Renal cortical epithelial cell (primary cell): ENCODE measurements at places on chromosomes 5 and 9. TPM values are rescaled to one million over a fixed set of nuclear protein-coding genes. Genes with fewer than 3 reads are reported as not detected.

- no peak for DNase-seq
Observed at GRCh38 chr5:69454460-69455249, 37.9 kb upstream of the OCLN start.

GRCh38 chr5:166625210-166625865, 1666.1 kb upstream of the WWC1 start:
- peak; percentile 67 for DNase-seq

GRCh38 chr9:444528-444927, 229.9 kb downstream of the DOCK8 start:
- DNase-seq, result peak; percentile 45

Gene RNF224
- total RNA-seq, result 0.15 and 0.52 TPM in 2 replicates

Gene LCN6
- not detected in 2 replicates for total RNA-seq
